COLO829 (cell line): ENCODE measurements at places on chromosomes 13 and 19.

DNA sequence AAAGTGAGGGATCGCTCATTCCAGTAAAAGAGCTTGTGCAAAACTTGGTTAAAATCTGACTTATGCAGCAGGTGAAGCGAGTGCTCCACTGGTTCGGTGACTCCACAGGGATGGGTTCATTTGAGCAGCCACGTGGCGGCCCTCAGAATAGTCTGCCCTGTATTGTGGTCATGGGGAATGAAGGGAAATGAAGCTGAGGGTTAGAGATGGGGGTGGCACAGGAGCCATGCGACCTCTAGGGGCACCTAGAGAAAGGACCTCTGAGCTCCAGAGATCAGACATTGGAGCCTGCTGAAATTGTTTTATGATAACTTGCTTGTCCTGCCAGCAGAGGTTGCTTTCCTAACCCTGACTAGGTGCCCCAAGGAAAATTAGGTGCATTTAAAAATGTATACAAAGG is 26.6 kb downstream of the CBY2 start:
- no peak for DNase-seq

GRCh38 chr19:3618144-3618810 is 8.3 kb downstream of the CACTIN start:
- peak; percentile 69 for DNase-seq

GRCh38 chr19:46660551-46661019 is 397 bp downstream of the DACT3 start:
- no peak for DNase-seq

DNA sequence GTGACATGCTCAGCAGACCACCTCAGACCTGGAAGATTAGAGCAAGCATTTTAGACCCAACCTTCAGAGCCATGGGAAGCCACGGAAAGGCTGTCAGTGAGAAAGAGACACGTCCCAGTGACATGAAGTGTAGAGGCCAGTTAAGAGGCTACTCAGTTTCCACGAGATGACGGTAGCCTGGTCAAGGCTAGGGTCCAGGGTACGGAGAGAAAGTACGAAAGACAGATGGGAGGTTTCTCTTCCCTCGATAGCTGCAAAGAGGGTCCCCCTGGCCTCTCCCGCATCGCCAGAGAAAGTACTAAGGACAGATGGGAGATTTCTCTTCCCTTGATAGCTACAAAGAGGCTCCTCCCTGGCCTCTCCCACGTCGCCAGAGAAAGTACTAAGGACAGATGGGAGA is 8.6 kb downstream of the ZSCAN5A start:
- DNase-seq = no peak

DNA sequence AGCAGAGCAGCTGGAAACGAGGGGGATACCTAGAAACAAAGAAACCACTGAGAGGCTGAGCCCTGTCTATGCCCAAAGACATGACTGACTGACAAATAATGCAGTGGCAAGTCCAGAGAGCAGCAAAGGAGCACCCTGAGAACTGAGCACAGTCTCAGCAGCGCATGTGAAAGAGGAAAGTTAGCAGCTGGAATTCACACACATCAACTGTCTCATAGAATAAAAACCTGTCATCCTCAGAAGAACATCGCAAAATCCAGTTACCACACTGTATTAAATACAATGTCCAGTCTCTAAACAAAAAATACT is 24.1 kb upstream of the DLEU7 start:
- DNase-seq = no peak

GRCh38 chr19:48479686-48480085 is 10.5 kb downstream of the CYTH2 start:
- no peak for DNase-seq

GRCh38 chr19:1474011-1474764 is 4.8 kb downstream of the C19orf25 start:
- DNase-seq = no peak

DNA sequence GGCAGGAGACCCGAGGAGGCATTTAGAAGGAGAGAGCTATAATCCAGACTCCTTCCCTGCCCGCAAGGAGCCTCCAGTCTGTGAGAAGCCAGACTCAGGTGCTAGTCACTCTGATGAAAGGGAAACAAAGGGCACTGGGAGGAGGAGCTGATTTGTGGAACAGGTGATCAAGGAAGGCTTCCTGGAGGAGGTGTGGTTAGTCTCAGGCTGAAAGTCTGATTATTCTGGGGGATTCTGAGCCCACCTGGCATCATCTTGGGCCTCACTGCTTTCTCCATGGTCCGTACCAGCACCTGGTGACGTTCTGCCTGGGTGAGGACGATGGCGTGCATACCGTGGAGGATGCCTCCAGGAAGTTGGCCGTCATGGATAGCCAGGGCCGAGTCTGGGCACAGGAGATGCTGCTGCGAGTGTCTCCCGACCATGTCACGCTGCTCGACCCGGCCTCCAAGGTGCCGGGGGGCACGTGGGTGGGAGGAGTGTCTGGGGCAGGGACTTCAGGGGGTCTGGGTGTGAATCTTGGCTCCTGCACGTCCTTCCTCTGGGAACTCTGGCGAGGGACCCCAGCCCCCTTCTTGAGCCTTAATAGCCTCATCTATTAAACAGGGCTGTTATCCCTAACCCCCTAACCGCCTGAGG is 3.9 kb downstream of the EPS8L1 start:
- no peak for DNase-seq

DNA sequence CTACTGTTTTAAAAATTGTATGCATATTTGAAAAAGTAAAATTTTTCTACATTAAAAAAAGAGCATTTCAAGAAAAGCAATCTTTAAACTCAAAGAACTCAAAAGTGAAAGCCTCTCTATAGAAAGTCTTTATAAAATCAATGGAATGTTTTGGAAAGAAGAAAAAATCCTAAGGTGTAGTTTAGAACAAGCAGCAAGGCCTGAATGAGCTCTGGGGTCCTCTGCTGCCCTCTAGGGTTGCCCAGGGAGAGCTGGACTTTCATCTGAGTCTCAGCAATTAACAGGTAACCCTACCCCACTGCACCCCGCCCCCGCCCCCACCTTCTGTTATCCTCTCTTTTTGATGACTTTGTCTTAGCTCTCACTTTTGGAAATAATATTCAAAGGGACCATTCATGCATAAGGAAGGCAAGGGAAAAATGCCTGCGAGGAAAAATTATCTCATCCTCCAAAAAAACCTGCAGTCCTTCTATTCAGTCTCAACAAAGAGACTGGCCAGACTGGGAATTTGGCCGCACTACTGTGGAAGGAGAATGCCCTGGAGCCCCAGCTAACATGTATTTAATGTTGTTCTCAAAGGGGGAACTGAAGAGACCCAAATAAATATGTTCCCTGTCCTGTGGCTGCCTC is 24.1 kb downstream of the SLC25A30 start:
- DNase-seq = peak; percentile 64

DNA sequence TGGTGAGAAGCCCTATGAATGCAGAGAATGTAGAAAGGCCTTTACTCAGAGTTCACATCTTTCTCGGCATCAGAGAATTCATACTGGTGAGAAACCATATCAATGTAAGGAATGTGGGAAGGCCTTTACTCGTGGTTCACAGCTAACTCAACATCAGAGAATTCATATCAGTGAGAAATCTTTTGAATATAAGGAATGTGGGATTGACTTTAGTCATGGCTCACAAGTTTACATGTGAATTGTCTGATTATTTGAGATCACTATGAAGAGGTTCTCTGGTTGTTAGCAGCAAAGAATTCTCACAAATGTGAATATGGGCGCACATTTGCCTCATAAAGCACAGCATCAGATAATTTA is 43.7 kb downstream of the ZNF585A start:
- no peak for DNase-seq

- DNase-seq = no peak
Measured at GRCh38 chr19:14138576-14139265, 2.3 kb upstream of the ASF1B start.

- DNase-seq = no peak
Measured at GRCh38 chr13:94722609-94723345, 10.4 kb upstream of the SOX21 start.

DNA sequence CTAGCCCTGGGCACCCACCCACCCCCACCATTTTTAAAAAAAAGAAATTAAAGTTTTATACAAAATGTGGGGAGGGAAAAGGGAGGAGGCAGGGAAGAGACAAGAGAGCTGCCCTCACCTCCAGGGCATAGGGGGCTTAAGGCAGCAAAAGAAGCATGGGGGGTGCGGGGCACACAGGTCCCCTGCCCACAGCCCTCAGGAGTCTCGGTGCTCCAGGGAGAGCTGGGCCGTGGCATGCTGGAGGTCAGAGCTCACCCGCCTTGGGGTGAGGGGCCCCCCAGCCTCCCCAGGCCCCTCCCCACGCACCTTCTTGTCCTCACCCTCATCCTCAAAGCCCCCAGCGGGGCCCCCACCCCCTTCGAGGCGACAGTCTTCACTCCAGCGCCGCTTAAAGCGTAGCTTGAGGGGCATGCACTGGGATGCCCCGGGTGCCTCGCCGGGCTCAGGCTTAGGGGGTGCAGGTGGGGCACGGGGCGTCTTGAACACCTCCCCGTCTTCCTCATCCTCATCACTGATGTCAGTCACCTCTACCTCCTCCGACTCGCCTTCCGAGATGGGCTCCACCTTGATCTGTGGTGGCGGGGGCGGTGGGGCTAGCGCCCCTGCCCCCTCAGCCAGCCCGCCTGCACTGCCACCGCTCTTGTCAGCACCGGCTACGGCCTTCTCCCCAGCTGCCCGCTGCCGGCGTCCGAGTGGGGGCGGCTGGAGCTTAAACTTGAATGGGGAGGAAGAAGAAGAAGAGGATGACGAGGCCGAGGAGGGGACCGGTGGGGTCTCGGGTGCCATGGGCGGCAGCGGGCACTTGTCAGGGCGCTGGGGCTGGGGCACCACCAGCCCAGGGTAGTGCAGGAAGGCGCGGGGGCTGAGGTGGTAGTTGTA is 6.1 kb upstream of the GSK3A start:
- DNase-seq = no peak

- peak; percentile 68 for DNase-seq
Measured at GRCh38 chr19:46654621-46655152, 6.3 kb downstream of the DACT3 start.

GRCh38 chr19:50203281-50204080 is at the start of gene MYH14:
Gene MYH14, plus strand, starts transcription at chr19:50203622. Its CDS starts 6,744 bp downstream, at chr19:50210366.
- DNase-seq = peak; percentile 98
